ENCODE measurements at places on chromosomes 2 and 18.

DNA sequence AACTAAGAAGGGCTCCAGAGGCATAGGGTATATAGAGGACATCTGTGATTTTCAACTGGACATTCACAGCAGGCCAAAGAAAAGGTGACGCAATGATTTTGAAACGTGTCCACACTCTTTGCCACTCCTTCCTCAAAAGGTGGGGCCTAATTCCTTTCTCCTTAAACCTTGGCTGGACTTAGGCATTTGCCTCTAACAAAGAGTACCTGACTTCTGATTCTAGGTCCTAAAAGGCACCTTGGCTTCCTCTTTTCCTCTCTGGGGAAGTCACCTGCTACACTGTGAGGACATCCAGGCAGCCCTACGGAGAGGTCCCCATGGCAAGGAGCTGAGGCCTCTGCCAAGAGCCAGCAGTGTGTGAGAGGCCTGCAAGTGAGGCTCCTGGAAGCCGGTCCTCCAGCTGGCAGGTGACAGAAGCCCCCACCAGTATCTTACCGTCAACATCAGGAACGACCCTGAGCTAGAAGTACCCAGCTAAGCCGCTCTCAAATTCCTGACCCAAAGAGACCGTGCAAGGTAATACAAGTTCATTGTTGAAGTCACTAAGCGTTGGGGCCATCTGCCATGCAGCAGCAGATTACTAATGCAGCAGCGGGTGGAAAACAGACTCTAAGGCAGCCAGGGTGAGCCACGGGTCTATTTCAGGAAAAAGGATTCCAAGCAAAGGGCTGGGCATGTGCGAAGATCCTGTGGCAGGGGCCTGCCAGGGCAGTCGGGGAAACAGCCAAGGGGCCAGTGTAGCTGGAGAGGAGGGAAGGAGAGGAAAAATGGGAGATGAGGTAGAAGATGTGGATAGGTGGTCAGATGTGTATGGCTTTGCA lies 7.4 kb upstream of the HES6 start:
- no peak for DNase-seq

DNA sequence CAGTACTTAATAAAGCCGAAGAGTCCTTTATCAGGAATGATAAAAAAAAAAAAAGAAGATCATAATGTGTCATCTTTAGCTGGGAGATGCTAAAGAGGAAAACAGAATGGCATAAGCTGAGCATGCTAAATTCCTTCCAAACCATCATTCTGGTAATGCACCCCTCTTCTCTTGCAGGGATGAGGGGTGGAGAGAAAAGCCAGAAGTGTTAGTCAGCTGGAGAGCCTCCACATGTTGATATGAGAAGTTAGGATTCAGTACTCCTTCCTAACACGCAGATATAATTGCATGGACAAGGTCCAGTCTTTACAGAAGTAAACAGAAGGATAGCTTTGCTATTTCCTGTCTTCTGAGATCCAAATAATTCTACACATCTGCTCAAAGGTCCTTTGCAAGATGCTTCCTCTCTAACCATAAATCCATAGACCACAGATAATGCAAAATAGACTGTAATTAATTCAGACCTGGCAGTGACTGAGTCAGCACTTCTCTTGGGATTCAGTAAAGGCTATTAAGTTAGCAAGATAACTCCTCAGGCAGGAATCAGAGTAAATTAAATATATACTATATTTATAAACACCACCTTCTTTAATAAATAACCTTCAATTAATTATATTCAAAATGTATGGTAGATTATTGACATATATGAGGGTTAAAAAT lies 930.0 kb upstream of the KLHL29 start:
- DNase-seq, result no peak

DNA sequence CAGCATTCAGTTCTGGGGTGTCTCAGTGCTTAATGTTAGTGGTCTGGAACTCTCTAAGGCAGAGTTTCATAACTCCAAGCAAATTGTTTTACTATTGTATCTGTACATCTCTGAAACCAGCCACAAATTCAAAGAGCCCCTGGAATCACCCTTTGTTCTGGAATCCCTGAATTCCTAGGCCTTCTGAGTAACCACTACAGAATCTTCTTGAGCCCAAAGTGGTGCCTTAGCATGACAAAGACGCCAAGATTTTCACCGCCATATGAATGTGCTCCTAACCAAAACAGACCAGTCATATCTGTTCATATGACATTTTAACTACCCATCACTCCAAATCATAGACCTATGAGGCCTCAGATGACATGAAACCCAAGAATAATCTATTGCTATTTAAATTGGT lies 668.1 kb downstream of the EPHA4 start:
- DNase-seq, result no peak

GRCh38 chr2:75637568-75637967 lies 9.0 kb upstream of the MRPL19 start:
- DNase-seq, result no peak

- no peak for DNase-seq
Observed at GRCh38 chr2:28748176-28748575, 3.5 kb upstream of the PPP1CB start.

- DNase-seq, result no peak
Observed at GRCh38 chr2:231794383-231794782, 8.1 kb downstream of the COPS7B start.

DNA sequence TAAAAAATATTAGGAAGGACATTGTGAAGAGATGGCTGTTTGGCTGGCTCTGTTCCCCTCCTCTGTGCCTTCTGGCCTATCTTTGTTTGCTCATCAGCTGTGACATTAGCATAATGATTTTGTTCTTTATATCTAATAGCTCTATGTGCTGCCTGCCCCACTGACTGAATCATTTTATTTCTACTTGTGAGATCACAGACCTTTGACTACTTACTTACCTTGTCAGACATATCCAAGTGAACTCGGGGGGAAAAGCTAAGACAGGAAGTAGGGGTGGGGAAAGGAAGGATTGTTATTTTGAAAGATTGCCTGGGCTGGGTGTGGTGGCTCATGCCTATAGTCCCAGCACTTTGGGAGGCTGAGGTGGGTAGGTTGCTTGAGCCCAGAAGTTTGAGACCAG lies 104.2 kb downstream of the ASAP2 start:
- DNase-seq, result no peak

DNA sequence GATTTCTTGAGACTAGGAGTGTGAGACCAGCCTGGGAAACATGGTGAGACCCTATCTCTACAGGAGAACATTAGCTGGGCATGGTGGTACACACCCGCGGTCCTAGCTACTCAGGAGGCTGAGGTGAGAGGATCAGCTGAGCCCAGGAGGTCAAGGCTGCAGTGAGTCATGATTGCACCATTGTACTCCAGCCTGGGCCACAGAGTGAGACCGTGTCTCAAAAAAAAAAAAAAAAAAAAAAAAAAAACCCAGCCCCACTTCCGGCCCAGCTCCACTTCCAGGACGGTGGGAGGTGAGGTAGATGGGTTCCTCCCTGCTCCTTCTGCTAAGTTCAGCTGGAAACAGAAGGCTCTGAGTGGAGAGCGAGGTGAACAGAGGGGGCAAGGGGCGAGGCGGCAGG lies 41.4 kb upstream of the NFATC1 start:
- DNase-seq, result no peak

- peak; percentile 59 for DNase-seq
Observed at GRCh38 chr2:68196120-68196716, 38.5 kb downstream of the PNO1 start.

DNA sequence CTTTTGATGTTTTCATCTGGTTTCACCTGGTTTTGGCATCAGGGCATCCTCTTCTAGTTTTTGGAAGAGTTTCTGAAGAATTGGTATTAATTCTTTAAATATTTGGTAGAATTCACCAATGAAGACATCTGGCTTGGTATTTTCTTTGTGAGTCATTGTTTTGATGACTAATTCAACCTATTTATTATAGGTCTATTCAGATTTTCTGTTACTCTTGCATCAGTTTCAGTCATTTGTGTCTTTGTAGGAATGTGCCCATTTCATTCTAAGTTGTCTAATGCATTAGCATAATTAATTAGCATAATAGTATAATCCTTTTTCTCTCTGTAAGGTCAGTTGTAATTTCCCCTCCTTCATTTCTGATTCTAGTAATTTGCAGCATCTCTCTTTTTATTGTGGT lies 8.0 kb downstream of the GNLY start:
- no peak for DNase-seq

DNA sequence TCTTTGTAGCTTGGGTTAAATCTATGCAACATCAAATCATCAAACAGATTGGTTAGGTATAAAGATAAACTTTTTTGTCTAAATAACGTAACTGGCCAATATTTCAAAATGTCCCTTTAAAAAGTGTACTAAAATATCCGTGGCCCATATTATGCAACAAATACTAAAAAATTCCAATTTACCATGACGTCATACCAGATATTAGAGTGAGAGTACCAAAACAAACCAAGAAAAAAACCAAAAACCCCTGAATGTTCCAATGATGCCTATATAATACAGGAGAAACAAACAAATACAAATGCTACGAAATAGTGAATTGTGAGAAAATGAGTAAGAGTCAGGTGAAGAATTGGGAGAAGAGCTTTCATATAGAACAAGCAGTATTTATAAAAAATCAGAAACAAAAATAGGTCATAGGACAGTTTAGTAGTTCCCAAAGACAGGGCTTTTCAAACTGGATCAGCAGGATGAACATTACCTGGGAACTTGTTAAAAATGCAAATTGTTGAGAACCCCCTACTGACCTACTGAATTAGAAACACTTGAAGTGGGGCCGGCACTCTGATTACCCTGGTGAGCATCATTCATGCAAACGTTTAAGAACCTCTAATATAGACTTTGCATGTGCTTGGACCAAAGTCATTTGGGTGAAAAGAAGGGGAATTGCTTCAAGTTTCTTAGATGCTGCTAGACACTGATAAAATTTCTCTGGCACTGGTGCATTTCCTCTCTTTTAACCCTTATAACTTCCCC lies 753.7 kb downstream of the DSC3 start:
- no peak for DNase-seq

DNA sequence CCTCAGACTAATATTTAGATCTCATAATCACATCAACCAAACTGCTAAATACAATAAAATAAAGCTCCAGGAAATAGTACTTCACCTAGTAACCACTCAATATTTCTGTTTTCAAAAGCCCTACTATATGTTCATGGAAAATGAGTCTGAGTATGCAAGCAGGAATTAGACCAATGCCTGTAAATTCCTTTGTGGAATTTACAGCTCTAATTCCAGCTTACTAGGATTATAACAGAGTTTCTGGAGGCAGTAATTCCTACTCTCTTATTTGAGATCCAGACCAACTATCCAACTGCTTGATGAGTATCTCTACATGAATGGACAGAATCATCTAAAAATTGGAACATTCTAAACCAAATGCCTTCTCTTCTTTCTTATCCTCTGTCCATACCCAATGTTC lies 11.6 kb downstream of the CDKL4 start:
- no peak for DNase-seq

DNA sequence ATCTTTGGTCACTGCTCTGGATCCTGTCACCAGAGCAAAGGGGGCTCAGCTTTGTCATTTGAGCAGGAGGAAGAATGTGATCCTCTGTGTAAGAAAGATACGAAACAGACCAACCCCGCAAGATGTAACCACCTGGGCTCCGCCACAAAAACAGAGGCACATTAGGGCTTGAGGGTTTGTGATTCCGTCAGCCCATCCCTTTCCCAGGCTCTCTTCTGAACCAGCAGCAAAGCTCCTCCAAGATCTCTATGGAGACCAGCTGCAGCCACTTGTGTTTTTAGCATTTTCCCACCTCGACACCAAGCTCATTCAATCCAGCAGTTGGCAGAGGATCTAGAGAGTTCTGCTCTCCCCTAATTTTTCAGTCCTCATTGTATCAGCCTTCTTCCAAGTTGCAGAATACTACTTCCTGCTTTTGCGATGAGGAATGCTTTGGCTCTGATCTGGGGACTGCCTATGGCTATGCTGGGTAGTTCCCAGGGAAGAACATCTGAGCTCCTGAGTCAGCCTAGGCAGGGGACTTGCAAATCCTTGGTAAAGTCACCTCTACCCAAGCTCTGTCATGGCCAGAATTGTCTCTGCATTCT lies 139.6 kb upstream of the RAB12 start:
- DNase-seq, result no peak

GRCh38 chr2:127859712-127860085 lies 1.7 kb upstream of the POLR2D start:
- peak; percentile 59 for DNase-seq

GRCh38 chr18:45303026-45303425 lies 312.2 kb upstream of the SLC14A2 start:
- DNase-seq, result no peak

DNA sequence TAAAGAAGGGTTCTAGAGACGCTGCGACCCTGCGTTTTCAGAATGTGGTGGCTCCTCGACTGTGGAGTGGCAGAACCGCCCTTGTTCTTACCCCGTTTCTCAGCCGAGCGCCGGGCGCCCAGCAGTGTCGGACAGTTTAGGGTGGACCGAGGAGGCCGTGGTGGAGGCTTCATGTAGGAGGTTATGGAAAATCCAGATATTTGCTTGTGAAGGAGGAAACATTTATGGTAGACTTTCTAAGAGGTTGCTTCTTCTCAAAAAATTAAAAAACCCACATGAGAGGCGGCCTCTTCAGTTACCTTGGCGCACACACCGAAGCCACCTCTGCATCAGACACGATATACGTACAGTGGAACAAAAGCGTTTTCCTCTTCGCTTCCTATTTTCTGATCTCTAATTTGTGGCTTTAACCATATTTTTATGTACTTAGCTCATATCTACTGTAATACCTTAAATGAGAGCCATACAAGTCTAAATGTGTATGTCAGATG lies 120.8 kb downstream of the NFATC1 start:
- DNase-seq, result no peak

GRCh38 chr18:32920796-32921787 lies 148.3 kb upstream of the KLHL14 start:
- no peak for DNase-seq

GRCh38 chr2:47083485-47083884 lies 71.6 kb downstream of the STPG4 start:
- DNase-seq, result no peak

- no peak for DNase-seq
Observed at GRCh38 chr18:54351186-54351585, 6.5 kb downstream of the STARD6 start.

- DNase-seq, result no peak
Observed at GRCh38 chr2:180583441-180584140, 396.8 kb upstream of the UBE2E3 start.

DNA sequence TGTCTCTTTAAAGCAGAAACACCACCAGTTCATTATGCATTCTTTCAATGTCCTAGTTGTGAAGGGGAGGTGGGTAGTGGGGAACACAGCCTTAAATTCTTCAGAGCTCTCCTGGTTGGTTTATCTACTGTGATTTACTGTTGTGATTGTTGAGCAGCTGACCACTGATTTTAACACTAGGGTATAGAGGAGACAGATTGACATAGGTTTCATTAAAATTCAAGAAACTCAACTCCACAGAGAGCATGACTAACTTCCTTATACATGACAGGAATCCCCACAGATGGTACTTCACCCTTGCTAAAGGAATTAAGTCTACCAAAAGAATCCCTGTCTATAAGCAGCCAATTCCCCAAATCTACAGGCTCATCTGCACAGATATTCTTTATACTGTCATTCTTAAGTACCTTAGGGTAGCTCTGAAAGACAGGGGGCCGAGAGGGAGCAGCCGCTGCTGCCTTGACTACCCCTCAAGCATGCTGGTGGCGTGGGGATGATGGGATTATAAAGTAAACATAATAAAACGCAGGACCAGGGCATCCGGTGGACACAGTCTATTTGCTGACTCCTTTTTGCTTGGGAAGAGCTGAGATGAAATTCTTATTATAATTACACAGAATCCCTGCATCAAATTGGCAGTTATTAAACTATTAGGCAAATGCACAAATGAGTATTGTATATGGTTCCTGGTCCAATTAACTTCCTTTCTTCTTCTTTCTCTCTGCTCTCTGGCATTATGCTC lies 1377.6 kb upstream of the PIK3C3 start:
- no peak for DNase-seq

GRCh38 chr18:51077217-51077616 lies 47.2 kb downstream of the SMAD4 start:
- DNase-seq, result no peak
